ENCODE measurements at places on chromosomes 4 and X. TPM values are rescaled to one million over a fixed set of nuclear protein-coding genes. Genes with fewer than 3 reads are reported as not detected.

The GLUD2 gene
- total RNA-seq: 0.68 TPM

The DRP2 gene
- 0.28 TPM for total RNA-seq

The NPY2R gene
- not detected for total RNA-seq

The SSX2 gene
- total RNA-seq: not detected

DNA sequence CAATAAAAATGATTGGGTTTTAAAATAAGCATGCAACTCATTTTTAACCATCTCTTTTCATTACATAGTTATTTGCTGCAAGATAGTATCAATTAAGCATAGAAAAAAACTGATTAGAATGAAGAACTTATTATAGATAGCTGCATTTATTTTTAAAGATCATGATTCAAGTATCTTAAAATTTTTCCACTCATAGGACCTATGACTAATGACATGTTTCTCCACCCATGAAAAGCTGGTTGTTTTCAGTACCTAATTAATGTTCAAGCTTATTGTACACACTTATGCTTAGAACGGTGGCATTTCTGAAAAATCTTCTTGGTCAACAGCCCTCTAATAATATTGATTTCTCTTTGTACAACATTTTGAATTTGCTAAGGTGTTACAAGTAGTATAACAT is 193.5 kb upstream of the PITX2 start:
- H3K4me3 ChIP-seq: no peak overlapping the region
- H3K36me3 ChIP-seq: no peaks in the 10 kb centered on the region
- DNase-seq: no peak
- H3K27me3 ChIP-seq: no peaks in the 10 kb centered on the region
- no peaks in the 10 kb centered on the region for H3K4me1 ChIP-seq

DNA sequence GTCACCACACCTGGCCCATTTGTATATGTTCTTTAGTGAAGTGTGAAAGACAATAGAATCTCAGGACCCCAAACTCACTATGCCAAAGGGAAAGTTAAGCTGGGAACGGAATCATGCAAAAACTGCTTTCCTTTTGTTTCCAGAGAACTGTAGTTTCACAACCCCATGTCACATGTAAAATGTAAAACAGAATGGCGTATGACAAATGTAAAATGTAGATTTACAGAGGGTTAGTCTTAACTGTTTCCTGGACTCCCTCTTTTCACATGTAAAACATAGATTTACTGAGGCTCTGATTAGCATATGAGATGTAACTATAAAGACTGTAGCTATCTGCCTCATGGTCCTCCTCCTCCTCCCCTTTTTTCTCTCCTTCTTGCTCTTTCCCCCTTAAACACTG is 66.3 kb downstream of the ABLIM2 start:
- no peaks in the 10 kb centered on the region for H3K36me3 ChIP-seq
- no peak for DNase-seq
- H3K27me3 ChIP-seq: no peaks in the 10 kb centered on the region
- H3K4me1 ChIP-seq: no peaks in the 10 kb centered on the region
- no peak overlapping the region for H3K4me3 ChIP-seq
- H3K27ac ChIP-seq: no peak overlapping the region

- no peaks in the 10 kb centered on the region for H3K27me3 ChIP-seq
- peaks cover 1% of the 10 kb centered on the region for H3K4me1 ChIP-seq
- H3K36me3 ChIP-seq: peaks cover 29% of the 10 kb centered on the region
- no peak overlapping the region for H3K4me3 ChIP-seq
- H3K27ac ChIP-seq: no peak overlapping the region
These were observed 35.7 kb downstream of the FANCB start for GRCh38 chrX:14837155-14837554.

DNA sequence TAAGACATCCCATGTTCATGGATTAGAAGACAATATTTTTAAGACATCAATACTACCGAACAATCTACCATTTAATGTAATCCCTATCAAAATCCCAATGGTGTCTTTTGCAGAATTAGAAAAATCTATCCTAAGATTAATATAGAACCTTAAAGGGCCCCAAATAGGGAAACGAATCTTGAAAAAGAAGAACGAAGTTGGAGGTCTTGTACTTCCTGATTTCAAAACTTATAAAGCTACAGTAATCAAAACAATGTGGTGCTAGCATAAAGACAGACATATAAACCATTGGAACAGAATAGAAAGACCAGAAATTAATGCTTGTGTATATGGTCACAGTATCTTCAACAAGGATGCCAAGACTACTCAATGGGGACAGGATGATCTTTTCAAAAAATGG is 42.0 kb downstream of the CENPE start:
- no peak overlapping the region for H3K27ac ChIP-seq
- no peaks in the 10 kb centered on the region for H3K27me3 ChIP-seq

GRCh38 chrX:153459986-153460385 is 10.4 kb downstream of the HAUS7 start:
- no peaks in the 10 kb centered on the region for H3K27me3 ChIP-seq
- H3K27ac ChIP-seq: no peak overlapping the region
- no peaks in the 10 kb centered on the region for H3K4me1 ChIP-seq
- no peak overlapping the region for H3K4me3 ChIP-seq
- peaks cover 20% of the 10 kb centered on the region for H3K36me3 ChIP-seq

GRCh38 chrX:119991005-119991787 is 47.6 kb upstream of the NKAP start:
- H3K4me3 ChIP-seq: peak overlapping the region; percentile 83
- DNase-seq: peak; percentile 56
- H3K27ac ChIP-seq: no peak overlapping the region
- H3K4me1 ChIP-seq: peaks cover 11% of the 10 kb centered on the region
- H3K27me3 ChIP-seq: peaks cover 63% of the 10 kb centered on the region

DNA sequence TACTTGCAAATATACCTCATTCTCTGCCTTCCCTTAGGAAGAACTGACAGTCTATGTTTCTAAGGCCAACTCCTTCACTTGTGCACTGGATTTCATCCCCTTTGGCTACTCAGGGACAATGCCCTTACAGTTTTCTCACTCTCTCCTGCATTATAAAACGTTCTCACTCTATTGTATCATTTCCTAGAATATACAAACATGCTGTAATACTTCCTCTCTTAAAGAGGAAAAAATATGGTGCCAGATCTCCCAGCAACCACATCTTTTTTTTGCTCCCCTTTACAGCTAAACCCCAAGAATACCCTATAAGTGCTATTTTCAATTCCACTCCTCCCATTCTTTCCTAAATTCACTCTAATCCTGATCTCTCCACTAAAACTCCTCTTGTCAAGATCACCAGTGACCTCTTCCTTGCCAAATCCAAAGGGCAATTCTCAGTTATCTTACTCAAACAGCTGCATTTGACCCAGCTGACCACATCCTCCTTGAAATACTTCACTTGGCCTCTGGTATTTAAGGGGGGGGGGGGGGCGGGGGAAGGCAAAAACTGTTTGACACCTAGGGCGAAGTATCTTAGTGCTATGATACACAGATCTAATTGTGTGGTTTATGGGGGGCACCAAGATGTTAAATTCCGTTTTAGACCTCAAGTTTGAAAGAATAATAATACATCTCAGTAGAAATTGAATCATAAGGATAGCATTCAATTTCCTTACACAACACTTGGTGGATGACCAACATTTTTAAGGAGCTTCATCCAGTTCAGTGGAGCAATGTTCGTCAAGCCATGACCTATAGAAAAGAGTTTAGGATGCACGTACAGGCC is 1.6 kb downstream of the RCHY1 start:
- H3K4me3 ChIP-seq: no peak overlapping the region
- H3K36me3 ChIP-seq: peaks cover 24% of the 10 kb centered on the region
- no peak for DNase-seq
- H3K27me3 ChIP-seq: no peaks in the 10 kb centered on the region
- peaks cover 33% of the 10 kb centered on the region for H3K4me1 ChIP-seq

GRCh38 chrX:46686003-46686645 is 72.8 kb downstream of the SLC9A7 start:
- H3K27me3 ChIP-seq: no peaks in the 10 kb centered on the region
- H3K27ac ChIP-seq: no peak overlapping the region
- no peak overlapping the region for H3K4me3 ChIP-seq
- H3K36me3 ChIP-seq: peaks cover 8% of the 10 kb centered on the region

DNA sequence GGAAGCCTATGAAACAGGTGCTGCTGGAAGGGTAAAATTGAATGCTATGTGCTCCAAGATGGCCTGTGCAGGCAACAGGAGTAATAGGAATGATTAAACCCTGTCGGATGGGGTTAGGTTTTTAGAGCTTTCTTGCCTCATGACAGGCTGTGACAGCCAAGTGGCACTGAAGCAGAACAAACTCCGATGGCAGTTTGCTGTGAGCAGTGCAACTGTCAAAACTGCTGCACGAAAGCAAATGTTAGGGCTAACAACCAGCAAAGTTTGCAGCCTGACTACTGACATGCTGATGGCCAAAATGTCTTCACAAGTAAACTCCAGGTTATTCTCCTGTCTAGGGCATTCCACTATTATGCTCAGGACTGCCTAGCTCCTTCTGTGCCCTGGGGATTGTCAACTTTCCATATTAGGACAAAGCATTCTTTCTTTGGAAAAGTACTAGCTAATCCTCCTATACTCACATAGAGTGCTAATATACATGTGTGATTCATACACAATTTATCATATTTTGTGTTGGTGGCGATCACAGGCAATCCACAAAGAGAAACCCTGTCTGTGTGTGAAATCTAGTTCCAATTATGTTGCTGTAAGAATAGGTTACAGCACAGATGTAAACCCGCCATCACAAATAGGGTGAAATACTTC is 486.6 kb upstream of the TENM3 start:
- DNase-seq: no peak
- no peak overlapping the region for H3K27ac ChIP-seq
- H3K36me3 ChIP-seq: no peaks in the 10 kb centered on the region
- no peak overlapping the region for H3K4me3 ChIP-seq
- no peaks in the 10 kb centered on the region for H3K27me3 ChIP-seq

GRCh38 chrX:133939655-133940302 is 45.6 kb downstream of the GPC3 start:
- no peaks in the 10 kb centered on the region for H3K36me3 ChIP-seq
- no peak overlapping the region for H3K27ac ChIP-seq
- H3K4me1 ChIP-seq: peaks cover 4% of the 10 kb centered on the region
- no peak for DNase-seq

GRCh38 chrX:153984351-153985178 is 12.0 kb downstream of the TMEM187 start:
- no peaks in the 10 kb centered on the region for H3K27me3 ChIP-seq
- peak overlapping the region; percentile 97 for H3K27ac ChIP-seq
